ENCODE measurements at places on chromosomes 2 and 18. TPM values are rescaled to one million over a fixed set of nuclear protein-coding genes. Genes with fewer than 3 reads are reported as not detected.

The MYL12A gene
- total RNA-seq = 690 TPM

The DNAH7 gene
- 0.26 TPM for total RNA-seq

The GPR35 gene
- total RNA-seq = 1.0 TPM

The DOK6 gene
- total RNA-seq = not detected

The KCNS3 gene
- total RNA-seq = 1.1 TPM

The STRN gene
- total RNA-seq = 16.9 TPM

The OTOS gene
- not detected for total RNA-seq

The HOXD9 gene
- total RNA-seq = 0.06 TPM

The PARD6G gene
- total RNA-seq = 2.8 TPM

The NTSR2 gene
- not detected for total RNA-seq

The RPRM gene
- total RNA-seq = not detected

The PAIP2B gene
- total RNA-seq = 0.17 TPM

The FAM228A gene
- not detected for total RNA-seq

The FTCDNL1 gene
- 0.75 TPM for total RNA-seq

The HEATR5B gene
- 14.0 TPM for total RNA-seq

The HOXD10 gene
- total RNA-seq = not detected

The POU3F3 gene
- not detected for total RNA-seq

The ABCG5 gene
- not detected for total RNA-seq

The AQP12A gene
- total RNA-seq = not detected

DNA sequence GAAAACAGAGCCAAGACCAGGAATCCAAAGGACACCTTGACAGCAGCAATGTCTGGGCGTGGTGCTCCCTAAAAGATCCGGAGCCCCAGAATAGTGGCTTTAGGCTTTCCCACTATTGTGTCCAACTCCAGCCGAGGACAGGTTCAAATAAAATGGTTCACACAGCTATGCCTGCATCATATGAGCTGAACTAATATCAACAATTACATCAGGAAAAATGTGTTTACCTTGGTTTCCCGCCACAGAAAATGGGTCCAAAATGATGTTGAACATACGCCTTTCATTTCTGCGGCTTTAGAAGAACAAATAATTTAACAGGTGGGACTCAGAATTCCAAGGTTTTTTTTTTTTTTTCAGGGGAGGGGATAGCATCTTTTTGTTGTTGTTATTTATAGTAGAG is 93.6 kb downstream of the OSR1 start:
- DNase-seq = no peak

GRCh38 chr18:63299837-63300745 is 19.5 kb downstream of the BCL2 start:
- DNase-seq = no peak

- no peak for DNase-seq
Observed at GRCh38 chr2:43146083-43146482, 80.3 kb downstream of the ZFP36L2 start.

DNA sequence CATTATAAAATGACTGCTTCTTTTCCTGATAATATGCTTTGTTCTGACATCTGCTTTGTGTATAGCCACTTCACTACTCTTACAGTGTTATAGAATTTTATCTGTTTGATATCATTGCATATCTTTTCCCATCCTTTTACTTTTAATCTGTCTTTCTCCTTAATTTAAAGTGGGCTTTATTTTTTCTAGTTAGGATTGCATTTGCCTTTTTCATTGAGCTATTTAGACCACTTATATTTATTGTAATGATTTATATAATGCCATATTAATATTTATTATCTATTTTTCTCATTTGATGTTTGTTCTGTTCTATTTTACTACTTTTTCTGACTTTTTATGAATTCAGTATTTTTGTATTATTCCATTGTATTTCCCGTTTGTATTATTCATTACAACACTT is 758.7 kb downstream of the TMEM182 start:
- no peak for DNase-seq

DNA sequence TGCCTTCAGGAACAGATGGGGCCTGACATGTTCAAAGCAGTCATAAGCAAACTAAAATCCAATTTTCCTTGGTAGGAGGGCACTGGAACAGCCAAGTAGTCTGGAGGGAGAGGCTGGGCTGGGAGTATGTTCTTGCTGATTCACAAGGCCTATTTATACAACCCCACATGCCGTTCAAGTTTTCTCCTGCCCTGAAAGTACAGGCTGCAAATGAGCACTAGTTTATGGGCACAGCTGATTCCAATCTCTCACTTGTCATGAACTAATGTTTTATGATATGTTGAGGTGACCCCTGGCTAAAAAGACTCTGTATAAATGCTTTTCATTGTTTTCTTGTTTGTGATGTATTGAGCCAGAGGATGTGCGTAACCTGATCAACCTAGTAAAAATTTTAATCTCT is 183.4 kb upstream of the SRD5A2 start:
- no peak for DNase-seq

DNA sequence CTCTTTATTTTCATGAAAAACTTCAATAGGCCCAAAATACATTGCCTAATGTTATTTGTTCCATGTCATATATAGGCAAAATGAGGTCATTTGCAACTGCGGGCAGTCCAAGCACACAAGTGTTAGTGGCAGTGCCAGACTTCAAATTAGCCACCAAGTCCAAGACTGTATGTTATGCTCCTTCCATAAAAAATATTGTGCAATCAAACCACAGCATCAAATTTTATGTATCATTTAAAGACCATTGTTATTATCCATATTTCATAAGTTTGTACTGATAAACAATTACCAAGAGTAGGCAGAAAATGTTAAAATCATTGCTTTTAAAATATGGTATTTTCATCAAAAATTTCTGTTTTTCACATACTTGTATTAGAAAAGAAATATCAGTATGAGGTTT is 54.1 kb downstream of the XIRP2 start:
- DNase-seq = no peak

- DNase-seq = no peak
Observed at GRCh38 chr18:76521417-76522121, 26.5 kb upstream of the ZNF516 start.

GRCh38 chr2:11967946-11968465 is 221.6 kb downstream of the LPIN1 start:
- DNase-seq = no peak

- no peak for DNase-seq
Observed at GRCh38 chr18:48408111-48408726, 964 bp downstream of the ZBTB7C start.

DNA sequence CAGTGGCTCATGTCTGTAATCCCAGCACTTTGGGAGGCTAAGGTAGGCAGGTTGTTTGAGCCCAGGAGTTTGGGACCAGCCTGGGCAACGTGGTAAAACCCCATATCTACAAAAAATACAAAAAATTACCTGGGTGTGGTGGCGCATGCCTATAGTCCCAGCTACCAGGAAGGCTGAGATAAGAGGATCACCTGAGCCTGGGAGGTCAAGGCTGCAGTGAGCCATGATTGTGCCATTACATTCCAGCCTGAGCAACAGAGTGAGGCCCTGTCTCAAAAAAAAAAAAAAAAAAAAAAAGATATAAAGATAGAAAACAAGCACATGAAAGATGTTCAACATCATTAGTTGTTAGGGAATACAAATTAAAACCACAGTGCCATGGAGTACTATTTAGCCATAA is 65.3 kb upstream of the UGP2 start:
- no peak for DNase-seq

DNA sequence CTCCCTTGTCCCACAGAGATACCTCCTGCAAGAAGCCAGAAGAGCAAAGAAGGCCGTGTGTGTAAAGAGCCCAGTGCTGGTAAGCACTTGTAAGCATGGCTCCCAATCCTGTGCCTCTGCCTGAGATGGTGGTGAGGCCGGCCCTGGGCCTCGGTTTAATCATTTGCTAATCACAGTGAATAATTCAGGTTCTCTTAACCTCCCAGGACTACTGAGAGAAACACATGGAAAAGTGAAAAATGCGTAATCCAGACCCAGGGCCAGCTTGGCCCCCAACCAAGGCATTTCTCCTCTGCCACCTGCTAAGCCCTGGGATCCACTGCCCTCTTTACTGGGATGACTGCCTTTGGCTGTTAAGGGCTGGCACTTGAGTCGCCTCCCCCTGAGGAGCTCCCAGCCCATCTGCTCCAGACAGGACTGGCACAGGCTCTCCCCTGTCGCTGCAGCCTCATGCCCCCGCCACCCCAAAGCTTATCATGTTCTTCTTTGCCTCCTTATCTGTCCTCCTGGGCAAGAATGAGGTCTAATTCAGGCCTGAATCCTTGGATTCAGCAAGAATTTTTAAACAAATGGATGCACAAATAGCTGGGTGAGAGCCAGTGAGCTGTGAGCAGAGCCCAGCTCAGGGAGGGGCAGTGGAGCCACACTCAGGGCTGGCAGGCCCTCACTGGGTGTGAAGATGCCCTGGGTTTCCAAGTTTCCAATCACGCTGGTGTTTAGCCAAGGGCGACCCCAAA is 193.9 kb upstream of the HS6ST1 start:
- DNase-seq = no peak

DNA sequence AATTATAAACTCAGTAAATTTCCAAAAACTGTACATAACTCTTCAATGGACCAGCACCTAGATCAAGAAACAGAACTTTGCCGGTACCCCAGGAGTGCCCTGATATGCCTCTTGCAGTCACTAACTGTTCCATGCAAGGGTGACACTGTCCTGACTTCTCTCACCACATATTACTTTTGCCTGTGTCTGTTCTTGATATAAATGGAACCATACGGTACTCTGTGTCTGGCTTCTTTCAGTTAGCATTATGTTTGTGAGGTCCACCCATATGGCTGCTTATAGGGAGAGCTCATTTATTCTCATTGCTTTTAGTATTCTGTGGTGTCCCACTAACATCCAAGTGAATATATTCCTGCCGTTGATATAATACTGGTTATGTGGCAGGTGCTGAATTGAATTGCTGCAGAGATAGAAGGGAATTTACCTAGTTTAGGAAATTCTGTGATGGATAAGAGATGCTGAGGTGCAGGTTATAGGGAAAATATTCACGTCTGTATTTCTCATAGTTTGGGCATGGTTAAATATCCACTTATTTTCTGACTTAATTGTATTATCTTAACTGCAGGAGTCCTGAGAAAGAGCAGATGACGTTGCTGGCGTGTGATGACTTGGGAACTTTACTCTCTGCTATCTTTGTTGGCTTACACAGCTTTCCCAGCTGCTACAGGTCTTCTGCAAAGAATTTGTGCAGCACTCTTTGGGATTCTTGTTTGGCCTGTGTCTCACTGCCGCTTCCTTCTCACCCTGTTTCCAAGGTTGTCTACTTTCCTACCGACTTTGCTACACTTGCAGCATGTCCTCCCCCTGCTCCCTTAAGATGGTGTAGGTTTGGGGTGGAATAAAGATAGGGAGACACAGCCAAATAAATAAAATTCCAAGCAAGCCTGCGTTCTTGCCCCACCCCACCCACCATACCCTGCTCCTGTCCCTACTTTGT is 107.9 kb downstream of the MAP4K4 start:
- DNase-seq = peak; percentile 73

- DNase-seq = peak; percentile 47
Observed at GRCh38 chr2:43018179-43019024, 208.0 kb downstream of the ZFP36L2 start.

DNA sequence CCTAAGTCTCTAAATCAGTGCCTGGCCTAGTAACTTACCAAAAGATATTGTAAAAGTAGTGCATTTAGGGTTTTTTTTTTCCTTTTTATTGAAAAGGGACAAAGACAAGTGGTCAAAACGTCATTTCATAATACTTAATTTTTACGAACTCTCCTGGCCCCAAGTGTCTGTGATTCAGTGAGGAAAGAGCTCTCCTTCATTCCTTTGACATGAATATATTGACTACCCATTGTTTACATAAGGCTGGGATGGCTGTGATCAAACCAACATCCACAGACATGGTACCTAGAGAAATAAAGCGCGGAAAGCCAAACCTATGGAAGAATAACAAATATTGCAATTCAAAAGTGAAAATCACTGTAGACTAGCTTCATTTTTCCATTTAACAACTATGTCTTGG is 198.4 kb downstream of the BABAM2 start:
- peak; percentile 67 for DNase-seq

GRCh38 chr2:11405599-11406266 is 60.2 kb downstream of the E2F6 start:
- DNase-seq = no peak

GRCh38 chr2:48508461-48509124 is 21.4 kb upstream of the STON1 start:
- peak; percentile 34 for DNase-seq

- no peak for DNase-seq
Observed at GRCh38 chr2:40189881-40190280, 262.0 kb downstream of the SLC8A1 start.

GRCh38 chr2:185610301-185610700 is 128.3 kb upstream of the FSIP2 start:
- no peak for DNase-seq

DNA sequence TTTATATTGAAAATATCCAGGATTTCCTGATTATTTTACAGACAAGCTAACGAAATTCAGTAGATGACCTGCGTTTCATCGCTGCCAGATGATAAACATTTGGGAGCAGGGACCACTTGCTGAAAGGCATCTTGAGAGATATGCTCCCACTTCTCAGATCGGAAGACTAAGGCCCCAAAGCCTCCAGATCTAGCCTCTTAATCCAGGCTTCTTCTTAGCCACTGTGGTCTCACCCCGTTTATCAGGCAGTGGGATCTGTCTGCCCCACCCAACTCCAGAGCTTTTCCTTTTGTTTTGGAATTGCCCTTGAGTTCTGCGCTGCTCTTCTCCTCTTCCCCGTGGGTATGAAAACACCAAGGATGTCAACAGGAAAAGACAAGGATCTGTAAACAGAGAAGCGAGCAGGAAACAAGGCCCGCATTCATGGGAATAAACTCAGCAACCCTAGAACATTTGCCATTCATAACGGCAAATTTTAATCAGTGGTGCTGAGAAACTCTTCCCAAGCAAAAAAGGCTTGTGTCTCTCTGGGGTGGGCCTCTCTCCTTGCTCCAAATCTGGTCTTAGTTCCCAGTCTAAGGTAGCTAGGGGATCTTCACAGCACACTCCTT is 21.4 kb downstream of the MYL12B start:
- DNase-seq = no peak

DNA sequence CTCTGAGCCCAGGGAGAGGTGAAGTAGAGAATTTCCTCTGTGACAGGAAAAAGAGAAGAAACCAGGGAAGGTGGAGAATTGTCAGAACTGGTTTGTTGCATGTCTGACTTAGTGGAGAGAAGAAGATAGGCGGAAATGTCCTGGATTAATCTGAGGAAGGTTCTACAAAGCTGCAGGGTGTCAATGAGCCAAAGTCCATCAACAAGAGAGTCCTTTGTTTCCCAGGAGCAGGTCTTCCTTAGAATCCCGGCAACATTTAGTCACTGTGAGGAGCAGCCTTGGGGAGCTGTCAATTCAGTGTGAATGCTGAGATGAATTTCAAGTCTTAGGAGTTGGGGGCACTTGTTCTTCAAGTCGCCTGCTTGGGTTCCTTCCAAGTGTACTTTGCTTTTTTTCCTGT is 88.4 kb upstream of the CELF4 start:
- DNase-seq = no peak

DNA sequence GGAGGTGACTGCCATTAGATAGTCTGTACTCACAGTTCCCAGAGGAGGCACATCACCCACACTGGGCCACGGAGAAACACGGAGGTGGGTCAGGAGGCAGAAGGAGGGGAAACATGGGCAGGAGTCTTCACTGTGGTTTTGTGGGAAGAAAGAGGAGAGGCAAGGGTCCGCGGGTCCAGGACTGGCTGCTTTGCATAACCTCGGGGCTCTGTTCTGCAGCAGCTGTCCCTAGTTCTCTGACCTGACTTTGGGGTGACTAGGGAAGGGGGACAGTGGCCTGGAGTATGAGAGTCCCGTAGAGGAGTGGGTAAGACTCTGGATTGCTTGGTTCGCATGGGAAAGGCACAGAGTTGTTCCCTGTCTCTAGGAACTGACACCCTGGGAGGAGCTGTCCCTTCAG is 238.3 kb upstream of the RAB6C start:
- no peak for DNase-seq
